ENCODE measurements at places on chromosomes 16 and 17.

- DNase-seq, result no peak
Observed at GRCh38 chr17:39624313-39624712, 2.4 kb upstream of the PPP1R1B start.

DNA sequence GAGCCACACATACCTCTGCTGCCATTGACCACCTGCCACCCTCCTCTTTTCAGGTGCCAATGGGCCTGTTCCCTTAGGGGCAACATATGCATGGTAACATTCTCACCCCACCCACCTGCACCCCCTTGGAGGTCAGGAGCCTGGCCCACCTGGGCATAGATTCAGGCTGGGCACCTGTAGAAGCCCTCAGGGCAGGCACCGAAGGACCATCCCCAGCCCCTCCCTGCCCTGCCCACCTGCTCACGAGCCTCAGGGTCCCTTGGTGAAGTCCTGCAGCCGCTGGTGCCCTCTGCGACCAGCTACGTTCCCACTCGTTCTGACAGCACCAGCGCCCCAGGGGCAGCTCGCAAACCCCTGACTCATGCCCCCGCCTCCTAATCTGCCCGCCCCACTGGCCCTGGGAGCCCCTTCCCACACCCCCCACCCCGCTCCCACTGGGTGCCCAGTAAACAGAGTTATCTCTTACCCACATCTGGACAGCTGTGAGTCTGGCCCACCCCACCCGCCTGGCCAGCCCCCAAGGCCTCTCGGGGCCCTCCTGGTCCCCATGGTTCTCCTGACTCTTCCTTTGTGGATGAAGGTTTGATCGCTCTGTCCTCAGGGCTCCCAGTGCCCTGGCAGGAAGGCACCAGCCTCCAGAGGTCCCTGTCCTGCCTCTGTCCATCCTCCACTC, at the start of gene SLC4A1:
SLC4A1 (minus strand) TSS at position 318 of the 673 bp plus-strand sequence. CDS start 5,269 bp downstream, outside the sequence.
- DNase-seq, result no peak

DNA sequence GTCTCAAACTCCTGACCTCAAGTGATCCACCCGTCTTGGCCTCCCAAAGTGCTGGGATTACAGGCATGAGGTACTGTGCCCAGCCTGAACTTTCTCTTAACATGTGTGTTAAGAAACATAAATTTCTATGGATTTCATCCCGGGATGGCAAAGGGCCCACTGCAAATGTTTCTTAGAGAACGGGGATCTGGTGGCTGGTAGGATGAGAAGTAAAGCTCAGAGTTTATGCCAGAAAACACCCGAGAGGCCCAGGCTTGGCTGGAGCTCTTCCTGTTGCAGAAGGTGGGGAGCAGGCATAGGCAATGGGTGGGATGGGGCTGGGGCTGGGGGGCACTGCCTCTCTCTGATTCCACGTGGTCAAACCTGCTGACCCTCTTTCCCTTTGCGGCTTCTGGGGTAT, 5.6 kb upstream of the CARHSP1 start:
- no peak for DNase-seq

GRCh38 chr16:47136099-47136842, 7.5 kb downstream of the NETO2 start:
- DNase-seq, result no peak

GRCh38 chr16:16867973-16868372, 489.0 kb downstream of the NPIPA7 start:
- no peak for DNase-seq

- DNase-seq, result no peak
Observed at GRCh38 chr17:72306037-72306436, 185.2 kb downstream of the SOX9 start.

- no peak for DNase-seq
Observed at GRCh38 chr17:81414756-81415516, 19.7 kb downstream of the BAHCC1 start.

- no peak for DNase-seq
Observed at GRCh38 chr16:65318138-65318537, 196.3 kb upstream of the CDH11 start.

DNA sequence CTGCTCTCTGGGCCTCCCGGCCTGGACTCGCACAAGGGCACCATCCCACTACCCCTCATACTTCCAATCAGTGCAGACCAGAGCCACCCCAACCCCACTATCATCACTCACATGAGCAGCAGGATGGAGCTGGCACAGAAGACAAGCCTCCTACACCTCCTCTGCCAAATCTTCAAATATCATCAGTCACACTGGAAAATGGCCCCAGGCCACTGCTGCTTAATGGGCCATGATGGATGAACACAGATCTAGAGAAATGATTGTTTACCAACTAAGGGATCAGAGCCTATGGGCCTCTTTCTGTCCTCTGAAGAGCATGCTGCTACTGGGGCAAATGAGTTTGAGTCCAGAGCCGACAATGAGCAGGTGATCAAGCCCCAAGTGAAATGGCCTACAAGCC, 165.5 kb downstream of the GRIN2A start:
- DNase-seq, result no peak

GRCh38 chr16:67435758-67436164, 4.8 kb downstream of the HSD11B2 start:
- no peak for DNase-seq

GRCh38 chr16:29821643-29822115, 1.4 kb downstream of the MVP start:
- DNase-seq, result no peak
